WERI-Rb-1 (cell line): ENCODE measurements at places on chromosomes 11 and 22.

GRCh38 chr11:12757416-12757815, 83.2 kb downstream of the TEAD1 start:
- DNase-seq: no peak

DNA sequence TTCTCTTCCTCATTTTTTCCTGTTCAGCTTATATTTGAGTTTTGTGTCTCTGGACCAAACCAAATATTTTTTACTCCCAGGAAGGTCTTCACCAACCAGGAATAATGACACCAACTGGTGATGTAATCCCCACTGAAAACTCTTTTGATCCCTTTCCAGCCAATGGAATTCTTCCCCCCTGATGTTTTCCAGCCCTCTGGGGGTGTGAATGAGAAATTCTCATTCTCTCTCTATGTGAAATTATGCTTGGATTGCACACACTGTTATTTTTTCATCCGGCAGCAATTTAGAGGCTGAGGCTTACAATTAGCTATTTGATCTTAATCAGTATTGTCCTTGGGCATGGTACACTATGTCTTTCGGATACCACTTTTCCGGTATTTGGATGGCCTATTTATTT, 39.5 kb upstream of the SLC1A2 start:
- no peak for DNase-seq

- no peak for DNase-seq
These were observed 3.6 kb upstream of the OR2AT4 start for GRCh38 chr11:75100314-75100713.

- DNase-seq: no peak
These were observed 109.1 kb downstream of the KCNQ1 start for GRCh38 chr11:2553886-2554285.

- no peak for DNase-seq
These were observed at the start of gene SLC22A9 for GRCh38 chr11:63369165-63369970. TSS of gene SLC22A9 (plus strand) at chr11:63369785. CDS start at chr11:63370057, 272 bp downstream.

GRCh38 chr11:87473174-87473573, 435.4 kb downstream of the TMEM135 start:
- no peak for DNase-seq

GRCh38 chr11:55106391-55106790, 155.6 kb upstream of the TRIM48 start:
- DNase-seq: no peak

- no peak for DNase-seq
These were observed 2.2 kb downstream of the GLB1L3 start for GRCh38 chr11:134278356-134278755.

DNA sequence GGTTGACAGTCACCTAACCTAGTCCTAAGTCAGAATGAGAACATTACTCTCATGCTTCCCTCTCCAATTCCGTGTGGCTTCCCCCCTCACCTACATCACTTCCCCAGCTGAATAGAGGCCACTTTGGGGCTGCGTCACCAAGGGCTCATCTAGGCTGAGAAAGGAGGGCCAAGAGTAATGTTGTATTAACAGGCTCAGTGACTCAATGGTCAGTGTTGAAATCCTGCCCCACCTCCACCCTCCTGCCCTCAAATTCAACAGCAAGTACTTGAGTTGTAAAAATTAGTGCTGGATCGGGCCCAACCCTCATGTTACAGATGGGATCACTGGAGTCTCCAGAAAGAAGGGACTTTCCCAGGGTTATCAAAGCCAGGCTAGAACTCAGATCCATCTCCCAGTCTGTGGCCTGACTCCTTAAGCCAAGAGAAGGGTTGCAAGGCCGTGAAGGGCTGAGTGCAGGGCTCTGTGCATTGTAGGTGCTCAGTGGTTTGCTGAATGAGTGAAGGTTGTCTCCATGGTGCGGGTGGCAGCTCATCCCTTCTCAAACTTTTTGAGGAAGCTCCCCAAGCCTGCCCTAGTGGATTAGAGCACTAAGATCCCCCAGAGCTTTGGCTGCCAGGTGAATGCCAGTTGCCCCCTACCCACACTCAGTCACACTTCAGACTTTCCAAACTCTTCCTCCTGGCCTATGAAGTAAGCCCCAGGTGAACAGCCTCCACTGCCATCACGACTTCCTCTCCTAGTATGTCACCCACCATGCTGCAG, 3.2 kb downstream of the DGAT2 start:
- no peak for DNase-seq

GRCh38 chr11:111283945-111284481, 14.3 kb upstream of the POU2AF3 start:
- no peak for DNase-seq

GRCh38 chr22:21951931-21952465, 650 bp downstream of the PPM1F start:
- DNase-seq: peak; percentile 24

DNA sequence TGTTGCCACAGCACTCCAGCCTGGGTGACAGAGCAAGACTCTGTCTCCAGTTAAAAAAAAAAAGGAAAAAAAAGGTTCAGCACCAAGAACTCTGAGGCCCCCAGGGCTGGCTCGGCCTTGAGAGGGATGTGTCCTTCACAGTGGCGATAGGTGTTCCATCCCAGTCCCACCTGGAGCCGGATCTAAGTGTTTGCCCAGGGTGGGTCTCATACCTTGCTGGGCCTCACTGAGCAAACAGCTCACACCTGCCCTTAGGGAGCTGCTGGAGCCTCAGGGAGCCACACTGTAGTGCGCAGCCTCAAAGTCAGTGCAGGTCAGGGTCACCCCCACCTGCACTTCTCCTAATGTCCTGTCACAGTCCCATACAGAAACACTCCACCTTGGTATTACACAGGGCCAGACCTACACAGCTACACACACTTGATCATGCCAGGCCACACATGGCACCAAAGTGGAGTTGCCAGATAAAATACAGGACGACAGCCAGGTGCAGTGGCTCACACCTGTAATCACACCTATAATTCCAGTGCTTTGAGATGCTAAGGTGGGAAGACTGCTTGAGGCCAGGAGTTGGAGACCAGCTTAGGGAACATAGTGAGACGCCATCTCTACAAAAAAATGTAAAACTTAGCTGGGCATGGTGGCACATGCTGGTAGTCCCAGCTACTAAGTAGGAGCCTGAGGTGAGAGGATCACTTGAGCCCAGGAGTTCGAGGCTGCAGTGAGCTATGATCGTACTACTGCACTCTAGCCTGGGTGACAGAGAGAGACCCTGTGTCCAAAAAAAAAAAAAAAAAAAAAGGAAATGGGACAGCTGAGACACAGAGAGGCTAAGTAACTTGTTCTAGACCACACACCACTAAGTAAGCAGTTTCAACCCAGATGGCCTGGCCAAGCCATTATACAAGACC, 7.3 kb downstream of the STARD10 start:
- DNase-seq: no peak

GRCh38 chr11:85269109-85269508, 358.0 kb downstream of the DLG2 start:
- DNase-seq: no peak

DNA sequence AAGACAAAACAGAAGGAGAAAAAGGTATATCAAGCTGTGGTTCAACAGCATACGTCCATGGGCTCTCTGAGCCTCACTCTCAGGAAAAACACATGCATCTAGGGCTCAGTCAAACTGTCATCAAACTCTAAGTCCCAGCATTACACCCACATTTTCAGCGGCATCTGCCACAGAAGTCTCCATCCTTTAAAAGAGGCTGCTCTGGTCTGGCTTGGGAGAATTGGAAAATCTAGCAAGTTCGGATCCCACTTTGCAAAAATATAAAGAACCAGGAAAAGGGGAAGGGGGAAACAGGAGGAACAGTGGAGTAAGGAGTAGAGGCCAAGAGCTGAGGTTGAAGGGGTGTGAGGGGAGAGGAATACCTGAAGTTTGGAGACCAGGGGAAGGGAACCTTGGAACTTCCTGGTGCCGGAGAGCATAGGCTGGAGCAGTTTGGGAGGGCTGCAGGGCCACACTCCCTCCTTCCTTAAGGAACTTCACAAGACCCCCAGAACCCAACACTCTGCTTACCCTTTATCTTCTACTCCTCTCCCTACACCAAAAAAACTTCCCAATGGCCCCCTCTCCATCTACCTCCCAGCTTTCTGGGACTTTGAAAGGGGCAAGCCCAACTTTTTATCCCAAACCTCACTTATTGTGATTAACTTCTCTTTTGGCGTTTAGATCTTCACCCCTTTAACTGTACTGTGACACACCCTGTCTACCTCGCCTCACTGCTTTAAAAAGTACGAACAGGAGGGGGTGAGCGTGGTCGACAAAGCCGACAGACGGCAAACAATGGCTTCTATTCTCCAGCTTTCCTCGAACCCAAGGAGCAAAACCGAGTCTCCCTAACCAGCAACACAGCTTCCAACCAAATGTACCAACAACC, 4.0 kb downstream of the PAX6 start:
- DNase-seq: no peak

DNA sequence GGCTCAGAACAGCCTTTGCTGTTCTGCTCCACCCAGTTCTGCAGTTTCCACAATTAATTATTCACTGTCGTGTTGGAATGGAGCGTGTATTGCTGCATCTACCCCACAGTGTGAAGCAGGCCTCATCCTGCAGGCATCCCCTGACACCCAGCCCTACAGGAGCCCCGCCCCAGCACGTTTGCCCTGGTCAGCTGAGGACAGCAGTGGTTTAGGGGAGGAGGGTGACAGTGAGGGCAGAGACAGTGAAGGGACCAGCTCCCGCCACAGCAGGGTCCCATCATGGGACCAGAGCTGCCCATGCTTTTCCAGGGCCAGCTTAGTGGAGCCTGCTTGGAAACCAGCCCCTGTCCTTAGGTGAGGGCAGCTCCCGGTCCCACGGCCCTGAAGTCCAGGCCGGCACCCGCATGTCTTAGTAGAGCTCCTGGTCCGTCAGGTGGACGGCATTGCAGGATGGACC, 273.0 kb downstream of the TBC1D22A start:
- DNase-seq: no peak

- no peak for DNase-seq
These were observed 1.4 kb downstream of the AIFM3 start for GRCh38 chr22:20968281-20968977.

DNA sequence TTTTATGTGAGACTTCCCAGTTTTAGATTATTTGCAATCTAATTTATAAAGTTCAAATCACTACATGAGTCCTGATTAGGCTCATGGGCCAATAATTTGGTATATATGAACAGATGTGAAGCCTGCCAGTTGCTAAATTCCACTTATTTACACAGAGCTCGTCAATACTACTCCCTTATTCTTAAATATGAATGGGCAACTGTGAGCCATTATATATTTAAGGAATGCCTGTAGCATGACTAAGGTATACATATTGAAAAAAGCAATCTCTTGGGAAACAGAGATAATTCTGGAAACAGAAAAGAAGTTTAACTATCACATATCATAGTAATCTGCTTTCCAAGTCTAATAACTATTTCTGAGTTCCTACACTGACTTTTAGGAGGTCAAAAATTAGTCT, 27.0 kb downstream of the RBMXL2 start:
- DNase-seq: no peak

DNA sequence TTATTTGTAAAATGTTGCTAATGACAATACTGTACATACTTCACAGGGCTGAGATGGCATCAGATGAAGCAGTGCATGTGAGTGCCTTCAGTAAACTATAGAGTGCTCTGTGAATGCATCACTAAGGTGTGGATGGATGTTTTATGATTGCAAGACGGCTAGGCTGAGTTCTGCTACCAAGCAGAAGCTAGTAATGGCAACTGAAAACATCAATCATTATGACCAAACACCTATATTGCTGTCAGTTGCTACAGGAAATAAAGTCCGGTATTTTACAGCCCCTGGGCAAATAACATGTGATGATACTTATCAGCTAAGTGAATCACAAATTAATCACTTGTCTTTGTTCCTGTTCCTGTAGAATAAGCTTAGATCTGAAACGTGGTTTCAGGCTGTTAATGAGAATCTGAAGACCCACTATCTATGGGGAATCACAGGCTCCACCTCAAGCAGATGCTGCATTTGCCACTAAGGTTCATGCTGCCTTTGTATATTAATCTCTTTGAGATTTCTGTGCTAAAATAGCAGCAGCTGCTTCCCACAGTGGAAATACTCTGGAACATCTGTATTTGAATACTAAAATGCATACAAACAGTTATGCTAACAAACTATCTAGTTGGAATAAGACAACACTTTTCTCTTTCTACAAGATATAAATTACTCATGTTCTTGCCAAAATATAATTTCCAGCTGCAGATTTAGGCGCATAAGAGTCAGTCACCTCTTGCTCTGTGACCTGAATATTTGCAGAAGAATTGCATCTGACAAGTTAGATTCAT, 254.0 kb upstream of the PITPNB start:
- no peak for DNase-seq

DNA sequence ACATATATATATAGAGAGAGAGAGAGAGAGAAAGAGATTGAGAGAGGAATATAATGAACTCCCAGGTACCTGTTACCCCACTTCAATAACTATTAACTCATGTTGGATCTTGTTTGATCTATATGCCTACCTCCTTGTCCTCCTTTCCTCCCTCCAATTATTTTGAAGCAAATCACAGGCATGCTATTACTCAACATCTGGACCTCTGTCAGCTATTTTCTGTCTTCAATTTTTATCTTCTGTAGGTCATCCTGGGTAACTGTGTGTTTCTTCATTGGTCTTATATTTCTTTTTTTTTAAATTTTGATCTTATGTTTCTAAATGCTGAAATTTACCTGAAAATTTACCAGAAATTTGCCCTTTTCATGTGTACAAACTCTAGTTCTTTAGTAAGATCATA, 24.8 kb downstream of the UVRAG start:
- DNase-seq: no peak

- no peak for DNase-seq
These were observed 38.1 kb downstream of the DIXDC1 start for GRCh38 chr11:111975076-111975806.

- no peak for DNase-seq
These were observed 26.7 kb downstream of the TREH start for GRCh38 chr11:118652681-118653181.

DNA sequence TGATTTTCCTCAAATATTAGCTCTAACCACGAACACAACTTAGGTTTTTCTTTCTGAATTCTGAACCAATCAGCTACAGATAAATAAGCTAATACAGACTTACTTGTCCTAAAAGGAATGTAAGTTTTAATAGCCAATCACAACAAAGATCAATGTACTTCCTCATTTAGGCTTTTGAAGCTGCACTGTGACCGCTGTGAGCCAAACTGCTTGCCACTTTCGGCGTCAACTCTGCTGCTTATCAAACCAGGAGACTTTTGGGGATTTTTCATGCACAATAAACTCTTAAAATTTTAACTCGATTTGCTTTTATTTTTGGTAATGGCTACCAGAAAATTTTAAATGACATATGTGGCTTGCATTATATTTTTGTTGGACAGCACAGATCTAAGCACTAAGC, 92.5 kb downstream of the TMPRSS5 start:
- no peak for DNase-seq

- no peak for DNase-seq
These were observed 69.8 kb downstream of the ADAMTS15 start for GRCh38 chr11:130518164-130518680.
